SK-N-SH (cell line): ENCODE measurements at places on chromosomes 3 and 15. TPM values are rescaled to one million over a fixed set of nuclear protein-coding genes. Genes with fewer than 3 reads are reported as not detected.
A peak's percentile ranks its signal among the peaks of the same experiment; 100 is the strongest.

DNA sequence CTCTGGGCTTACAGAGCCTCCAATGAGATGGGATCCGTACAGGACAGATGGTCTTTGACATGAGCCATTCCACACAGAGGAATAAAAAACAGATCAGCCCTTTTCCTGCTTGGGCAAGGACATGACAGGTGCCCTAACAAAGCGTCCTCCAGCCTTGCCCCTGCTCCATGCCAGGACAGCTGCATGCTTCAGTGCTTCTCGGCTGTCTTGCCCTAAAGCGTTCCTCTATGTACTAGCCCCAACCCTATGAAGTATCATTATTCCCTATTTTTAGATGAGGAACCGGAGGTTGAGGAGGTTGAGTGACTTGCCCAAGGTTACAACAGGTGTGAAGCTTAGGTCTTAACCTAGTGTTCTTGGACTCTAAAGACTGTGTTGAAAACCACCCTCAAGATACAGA lies 10.5 kb downstream of the POMGNT2 start:
- H3K27ac ChIP-seq: no peak overlapping the region
- no peaks in the 10 kb centered on the region for H3K27me3 ChIP-seq
- H3K36me3 ChIP-seq: no peaks in the 10 kb centered on the region
- DNase-seq: no peak
- H3K4me1 ChIP-seq: peaks cover 20% of the 10 kb centered on the region; the same call in 1 of the 2 replicates
- no peak overlapping the region for H3K4me3 ChIP-seq

DNA sequence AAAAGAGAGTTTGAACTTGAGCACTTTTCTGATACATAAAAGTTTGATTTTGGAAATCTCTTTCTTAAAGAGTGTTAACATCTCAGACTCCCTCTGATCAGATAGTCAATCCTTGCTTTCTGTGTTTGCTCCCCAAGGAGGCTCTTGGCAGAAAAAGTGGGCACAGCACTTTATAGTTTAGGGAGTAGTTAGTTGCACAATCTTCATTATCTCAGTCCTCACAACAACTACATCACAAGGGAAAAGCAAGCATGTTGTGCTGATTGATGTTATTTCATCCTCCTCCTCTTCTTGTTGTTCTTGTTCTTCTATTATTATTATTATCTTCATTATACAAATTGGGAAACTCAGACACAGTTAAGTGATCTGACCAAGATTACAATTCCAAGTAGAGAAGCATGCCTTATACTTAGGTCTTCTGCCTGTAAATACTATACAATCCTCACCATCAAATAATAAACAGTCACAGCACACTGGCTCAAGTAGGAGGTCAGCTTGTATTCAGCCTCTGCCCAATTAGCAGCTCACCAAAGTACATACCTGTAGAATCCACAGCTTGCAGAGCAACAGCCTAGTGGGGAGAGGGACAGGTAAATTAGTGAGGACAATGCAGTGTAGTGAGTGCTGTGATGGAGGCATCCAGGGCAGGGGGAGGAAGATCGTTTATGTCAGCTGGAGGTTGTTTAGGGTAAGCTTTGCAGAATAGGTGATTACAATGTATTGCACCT lies 304.1 kb upstream of the MME start:
- DNase-seq: no peak
- no peaks in the 10 kb centered on the region for H3K4me1 ChIP-seq
- no peak overlapping the region for H3K4me3 ChIP-seq
- H3K27ac ChIP-seq: no peak overlapping the region
- H3K27me3 ChIP-seq: no peaks in the 10 kb centered on the region

DNA sequence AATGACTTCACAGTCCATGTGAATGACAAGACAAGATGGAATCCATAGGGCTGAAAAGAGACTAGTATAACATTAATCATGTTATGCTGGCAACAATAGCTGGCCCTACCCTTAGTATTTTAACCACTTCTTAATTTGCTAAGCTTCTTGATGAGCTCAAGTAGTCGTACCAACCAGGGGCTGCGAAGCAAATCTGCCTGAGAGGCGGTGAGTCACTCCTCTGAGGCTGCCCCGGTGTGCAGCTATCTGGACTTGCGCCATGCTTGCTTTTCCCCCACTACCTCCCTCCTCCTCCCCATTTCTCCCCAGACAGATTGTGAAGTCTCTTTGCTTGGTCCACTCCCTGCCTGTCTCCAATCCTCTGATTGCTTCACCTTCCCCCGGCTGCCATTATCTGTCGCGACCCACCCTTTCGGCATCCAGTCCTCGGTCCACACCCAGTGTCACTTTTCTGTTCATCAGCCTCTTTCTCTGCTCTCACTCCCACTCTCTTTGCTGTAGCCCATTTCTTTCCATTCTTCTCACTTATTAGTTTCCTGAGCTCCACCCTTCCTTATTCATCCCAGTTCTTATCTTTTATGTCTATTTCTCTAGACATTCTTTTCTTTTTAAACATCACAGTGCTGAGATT lies 42.7 kb downstream of the DUT start:
- peak overlapping the region; percentile 83 for H3K27ac ChIP-seq
- no peak for DNase-seq
- no peaks in the 10 kb centered on the region for H3K36me3 ChIP-seq
- H3K27me3 ChIP-seq: no peaks in the 10 kb centered on the region

- H3K27ac ChIP-seq: no peak overlapping the region
- H3K4me3 ChIP-seq: no peak overlapping the region
- no peaks in the 10 kb centered on the region for H3K27me3 ChIP-seq
- DNase-seq: no peak
- H3K4me1 ChIP-seq: no peaks in the 10 kb centered on the region; the same call in 1 of the 2 replicates
- H3K36me3 ChIP-seq: no peaks in the 10 kb centered on the region
These were observed 27.6 kb downstream of the ANP32A start for GRCh38 chr15:68792901-68793766.

DNA sequence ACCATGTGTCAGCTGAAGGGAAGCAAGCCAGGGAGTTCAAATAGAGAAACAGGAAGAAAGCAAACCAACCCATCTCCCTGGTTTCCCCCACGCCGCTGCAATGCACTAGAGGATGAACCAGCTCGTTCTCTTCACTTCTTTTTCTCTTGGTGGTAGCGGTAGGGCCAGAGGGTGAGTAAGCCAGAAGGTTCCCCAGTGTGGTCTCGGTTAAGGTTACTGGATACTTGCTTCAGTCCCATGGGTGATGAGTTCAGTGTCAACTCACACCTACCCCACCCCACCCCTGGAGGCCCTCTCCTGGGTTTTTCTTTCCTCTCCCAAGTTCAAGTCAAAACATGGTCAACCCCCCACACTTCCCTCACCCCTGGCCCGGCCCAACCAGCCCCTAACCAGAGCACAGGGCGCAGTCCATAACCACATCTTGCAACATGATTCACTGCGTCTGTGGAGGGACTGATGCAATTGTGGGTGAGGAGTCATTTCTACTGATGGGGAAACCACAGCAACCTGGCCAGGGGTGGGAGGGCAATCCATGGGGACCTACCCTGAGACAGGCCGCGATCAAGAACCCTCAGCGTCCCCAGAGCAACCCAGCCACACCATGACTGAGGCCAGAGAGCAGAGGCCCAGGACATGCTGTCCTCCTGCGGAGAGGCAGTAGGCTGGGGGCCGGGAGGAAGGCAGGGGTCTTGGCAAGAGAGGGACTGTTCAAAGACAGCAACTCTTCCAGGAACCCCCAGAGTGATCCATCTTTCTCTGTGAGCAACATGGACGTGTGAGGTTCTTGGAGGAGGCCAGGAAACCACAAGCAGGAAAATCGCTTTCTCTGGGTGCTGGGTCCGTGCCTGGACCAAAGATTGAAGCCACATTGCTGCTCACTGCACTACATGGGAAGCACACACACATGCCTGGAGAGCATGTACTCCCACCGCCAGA lies 276.6 kb downstream of the UACA start:
- H3K4me1 ChIP-seq: peaks cover 12% of the 10 kb centered on the region; the same call in 1 of the 2 replicates
- no peaks in the 10 kb centered on the region for H3K36me3 ChIP-seq
- no peak for DNase-seq
- H3K27ac ChIP-seq: no peak overlapping the region

- peaks cover 21% of the 10 kb centered on the region; the same call in 1 of the 2 replicates for H3K36me3 ChIP-seq
- H3K27me3 ChIP-seq: no peaks in the 10 kb centered on the region
- DNase-seq: no peak
- peak overlapping the region; percentile 83 for H3K4me3 ChIP-seq
- peak overlapping the region; percentile 86 for H3K27ac ChIP-seq
These were observed 690 bp downstream of the TP53BP1 start for GRCh38 chr15:43492266-43492665.

DNA sequence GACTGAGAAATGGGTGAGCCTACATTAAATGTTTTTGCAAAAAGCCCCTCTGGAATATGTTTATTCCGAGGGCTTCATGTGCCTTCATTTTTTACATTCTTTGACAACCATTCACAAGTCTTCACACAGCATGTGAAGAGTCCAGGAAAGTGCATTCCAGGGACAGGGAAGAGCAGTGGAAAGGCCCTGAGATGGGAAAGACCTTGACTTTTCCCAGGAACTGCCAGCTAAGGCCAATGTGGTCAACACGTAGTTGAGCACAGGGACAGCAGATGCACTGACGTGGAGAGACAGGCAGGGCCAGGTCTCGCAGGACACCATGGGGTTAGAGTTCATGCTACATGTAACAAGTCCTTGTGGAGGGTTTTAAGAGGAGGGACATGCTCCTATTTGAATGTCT lies 21.7 kb downstream of the SSR3 start:
- peaks cover 51% of the 10 kb centered on the region for H3K36me3 ChIP-seq
- no peaks in the 10 kb centered on the region for H3K4me1 ChIP-seq
- no peaks in the 10 kb centered on the region for H3K27me3 ChIP-seq
- H3K4me3 ChIP-seq: no peak overlapping the region
- H3K27ac ChIP-seq: no peak overlapping the region; the same call in none of the 2 replicates

GRCh38 chr3:176987901-176988650 lies 209.2 kb downstream of the TBL1XR1 start:
- H3K27me3 ChIP-seq: no peaks in the 10 kb centered on the region
- H3K4me1 ChIP-seq: no peaks in the 10 kb centered on the region

- no peak overlapping the region for H3K27ac ChIP-seq
- H3K4me3 ChIP-seq: no peak overlapping the region
- H3K27me3 ChIP-seq: peaks cover 11% of the 10 kb centered on the region; the same call in 1 of the 2 replicates
- no peak for DNase-seq
- peaks cover 7% of the 10 kb centered on the region; the same call in 1 of the 2 replicates for H3K4me1 ChIP-seq
- H3K36me3 ChIP-seq: no peaks in the 10 kb centered on the region
These were observed 16.8 kb downstream of the CACNA1D start for GRCh38 chr3:53511246-53511645.

DNA sequence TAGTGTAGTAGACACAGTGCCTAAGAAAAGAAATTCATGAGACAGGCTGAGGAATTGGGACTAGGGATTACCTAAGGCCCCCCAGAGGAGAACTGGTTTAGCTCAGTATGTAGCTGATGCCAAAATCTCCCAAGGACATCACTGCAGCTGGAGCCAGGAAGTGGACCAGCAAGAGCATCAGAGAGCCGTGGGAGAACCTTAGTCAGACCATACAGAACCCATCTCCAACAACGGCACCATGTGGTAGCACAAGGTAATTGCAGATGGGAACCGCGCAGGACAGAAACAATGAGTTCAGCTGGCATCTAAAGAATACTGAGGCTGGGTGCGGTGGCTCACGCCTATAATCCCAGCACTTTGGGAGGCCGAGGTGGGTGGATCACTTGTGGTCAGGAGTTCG lies 81.7 kb downstream of the WNT5A start:
- no peaks in the 10 kb centered on the region for H3K27me3 ChIP-seq
- peaks cover 13% of the 10 kb centered on the region; the same call in 1 of the 2 replicates for H3K4me1 ChIP-seq
- H3K4me3 ChIP-seq: no peak overlapping the region
- DNase-seq: peak; percentile 2
- H3K27ac ChIP-seq: no peak overlapping the region

DNA sequence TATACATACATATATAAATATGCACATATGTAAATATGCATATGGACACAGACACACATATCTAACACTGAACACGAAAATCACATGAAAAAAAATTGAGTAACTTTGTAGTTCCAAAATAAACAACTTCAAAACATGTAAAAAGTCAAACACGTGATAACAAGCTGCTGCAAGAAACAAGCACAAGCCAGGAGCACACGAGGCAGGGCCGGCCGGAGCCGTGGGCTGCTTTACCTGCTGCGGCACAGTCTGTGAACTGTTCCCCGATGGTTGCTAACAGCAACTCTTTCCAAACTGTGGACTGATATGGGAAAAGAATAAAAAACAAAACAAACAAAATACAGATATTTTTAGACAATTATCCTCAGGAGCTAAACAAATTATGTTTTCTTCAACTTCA lies 31.6 kb downstream of the EIF4E3 start:
- H3K27ac ChIP-seq: no peak overlapping the region
- no peaks in the 10 kb centered on the region for H3K36me3 ChIP-seq
- no peaks in the 10 kb centered on the region for H3K27me3 ChIP-seq
- no peak overlapping the region for H3K4me3 ChIP-seq
- DNase-seq: no peak

GRCh38 chr15:47932951-47933641 lies 187.7 kb upstream of the SLC24A5 start:
- H3K4me1 ChIP-seq: no peaks in the 10 kb centered on the region; the same call in 1 of the 2 replicates
- no peak for DNase-seq
- no peaks in the 10 kb centered on the region for H3K36me3 ChIP-seq
- H3K27me3 ChIP-seq: no peaks in the 10 kb centered on the region
- H3K27ac ChIP-seq: no peak overlapping the region

- H3K4me3 ChIP-seq: no peak overlapping the region
- H3K4me1 ChIP-seq: no peaks in the 10 kb centered on the region
- H3K27me3 ChIP-seq: no peaks in the 10 kb centered on the region
- no peaks in the 10 kb centered on the region for H3K36me3 ChIP-seq
- H3K27ac ChIP-seq: no peak overlapping the region
These were observed 477.7 kb upstream of the ZNF385D start for GRCh38 chr3:22228705-22229104.

GRCh38 chr3:60182697-60183096 lies 1068.6 kb downstream of the FHIT start:
- no peak overlapping the region for H3K27ac ChIP-seq
- no peak overlapping the region for H3K4me3 ChIP-seq
- peaks cover 4% of the 10 kb centered on the region for H3K4me1 ChIP-seq
- DNase-seq: no peak
- H3K27me3 ChIP-seq: no peaks in the 10 kb centered on the region
- no peaks in the 10 kb centered on the region for H3K36me3 ChIP-seq

DNA sequence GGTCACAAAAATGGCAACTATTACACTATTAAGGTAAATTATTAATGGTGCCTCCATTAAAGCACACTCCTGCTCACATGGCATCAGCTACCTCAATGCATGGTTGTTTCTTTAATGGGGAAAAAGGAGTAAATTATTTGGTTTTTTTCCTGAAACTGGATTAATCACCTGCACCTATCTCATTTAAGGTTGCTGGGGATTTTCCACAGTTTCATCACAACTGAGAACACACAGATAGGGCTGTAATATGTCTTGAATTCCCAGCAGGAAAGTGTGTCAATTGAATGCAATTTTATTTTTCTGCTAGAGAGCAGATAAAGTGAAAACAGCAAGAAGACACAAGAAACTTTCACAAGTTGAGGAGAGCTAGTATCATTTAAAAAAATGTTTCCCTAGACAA lies 36.4 kb downstream of the RFTN1 start:
- H3K4me3 ChIP-seq: no peak overlapping the region
- peaks cover 41% of the 10 kb centered on the region; the same call in 1 of the 2 replicates for H3K4me1 ChIP-seq
- no peak overlapping the region for H3K27ac ChIP-seq

SLC22A13 gene
- 0.08 and 0.29 TPM in 2 replicates for polyA plus RNA-seq

PRICKLE2 gene
- polyA plus RNA-seq: 0.67 and 1.1 TPM in 2 replicates

WDR82 gene
- polyA plus RNA-seq: 41.2 and 57.8 TPM in 2 replicates
